H1 (cell line): ENCODE measurements at places on chromosomes 1 and 21. TPM values are rescaled to one million over a fixed set of nuclear protein-coding genes. Genes with fewer than 3 reads are reported as not detected.

GPATCH4 gene
- polyA plus RNA-seq, result 19.3 and 20.5 TPM in 2 replicates

DNA sequence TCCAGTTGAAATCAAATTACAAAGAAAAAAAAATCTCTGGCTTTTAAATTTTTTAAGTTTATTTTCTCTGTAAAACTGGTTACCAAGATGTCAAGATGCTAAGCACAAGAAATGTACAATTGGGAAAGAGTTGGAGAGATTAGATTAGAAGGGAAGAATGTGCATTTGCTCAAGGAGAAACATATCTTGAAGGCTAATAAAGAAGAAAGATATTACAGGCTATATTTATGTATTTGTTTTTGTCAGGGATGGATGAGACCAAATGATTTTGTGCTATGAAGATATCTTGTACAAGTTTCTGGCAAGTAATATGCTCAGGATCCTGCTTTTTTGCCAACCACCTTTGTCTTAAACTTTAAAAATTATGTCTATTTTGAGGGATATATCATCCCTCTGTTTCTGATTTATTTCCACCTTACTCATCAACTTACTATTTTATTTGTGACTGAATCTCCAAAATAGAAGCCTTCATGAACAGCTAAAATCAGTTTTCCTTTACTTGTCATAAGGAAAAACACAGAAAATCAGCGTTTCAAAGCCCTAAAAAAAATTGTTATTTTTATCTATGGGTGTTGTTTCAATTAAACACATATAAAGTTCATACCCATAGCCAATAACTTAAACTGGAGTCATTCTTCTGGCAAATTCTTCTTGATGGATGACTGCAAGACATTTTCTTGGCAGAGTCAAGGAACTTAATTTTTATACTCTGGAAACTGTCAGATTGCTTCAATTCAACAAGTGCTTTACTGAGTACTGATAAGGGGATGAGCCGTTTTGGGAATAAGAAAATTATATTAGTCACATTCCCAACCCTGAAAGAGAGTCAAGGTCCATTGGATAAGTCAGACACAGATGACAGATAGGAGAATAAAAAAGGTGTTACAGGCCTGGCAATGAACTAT is 141.8 kb downstream of the CTH start:
- no peak for DNase-seq

- no peak for DNase-seq
Measured at GRCh38 chr1:19272064-19272463, 16.5 kb downstream of the AKR7A3 start.

LCE6A gene
- polyA plus RNA-seq, result not detected in 2 replicates

DNA sequence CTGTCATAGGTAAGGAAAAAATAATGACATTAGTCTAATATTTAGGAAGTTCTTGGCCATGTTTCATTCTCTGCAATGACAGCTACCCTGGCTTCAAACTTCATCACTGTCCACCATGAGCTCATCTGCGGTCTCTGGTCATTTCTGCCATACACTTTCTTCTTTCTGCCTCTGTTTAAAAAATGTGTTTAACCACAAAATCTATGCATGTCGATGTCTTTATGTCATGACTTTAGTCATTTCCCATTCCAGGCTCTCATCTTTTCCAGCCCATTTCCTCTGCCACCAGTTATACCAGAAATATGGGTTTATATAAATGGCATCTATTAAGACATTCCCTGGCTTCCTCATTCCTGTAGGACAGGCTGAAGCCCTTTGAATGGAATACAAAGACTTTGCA is 68.5 kb upstream of the DUSP10 start:
- DNase-seq, result no peak

- no peak for DNase-seq
Measured at GRCh38 chr1:165927169-165927568, 99.8 kb downstream of the UCK2 start.

GRCh38 chr1:33306653-33307493 is 14.0 kb downstream of the A3GALT2 start:
- no peak for DNase-seq

DNA sequence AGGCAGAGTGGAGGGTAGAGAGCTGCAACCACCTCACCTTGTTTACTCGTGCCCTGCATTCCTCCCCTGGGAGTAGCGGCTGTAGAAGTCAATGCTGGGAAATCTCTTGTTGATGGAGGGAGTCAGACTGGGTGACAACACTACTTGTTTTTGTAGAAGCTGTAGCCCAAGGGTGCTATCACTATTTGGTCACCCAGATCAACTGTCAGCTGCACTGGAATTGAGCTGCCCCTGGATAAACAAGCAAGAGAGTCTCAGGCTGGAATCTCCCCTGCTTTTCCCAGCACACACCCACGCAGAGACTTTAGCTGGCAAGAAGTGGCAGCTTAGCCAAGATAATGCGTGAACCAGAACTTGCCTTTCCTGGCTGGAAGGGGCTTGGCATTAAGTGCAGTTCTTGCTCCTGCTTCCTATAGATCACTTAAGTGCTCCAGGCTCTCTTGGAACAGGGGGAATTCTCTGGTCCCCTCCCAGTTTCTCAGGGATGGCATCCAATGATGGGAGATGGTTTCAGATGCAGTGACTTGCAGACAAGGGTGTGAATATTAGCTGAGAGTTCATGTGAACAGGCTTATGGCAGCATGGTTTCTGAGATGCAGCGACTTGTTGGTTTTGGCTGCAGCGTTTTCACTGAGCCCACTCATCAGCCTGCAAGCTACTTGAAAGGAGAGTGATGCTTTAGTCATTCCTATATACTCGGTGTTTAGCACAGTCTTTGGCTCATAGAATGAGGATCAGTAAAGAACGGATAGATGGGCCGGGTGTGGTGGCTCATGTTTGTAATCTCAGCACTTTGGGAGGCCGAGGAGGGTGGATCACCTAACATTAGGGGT is 16.8 kb downstream of the ATP2B4 start:
- DNase-seq, result no peak

- DNase-seq, result no peak
Measured at GRCh38 chr1:233587196-233587595, 26.7 kb upstream of the KCNK1 start.

DNA sequence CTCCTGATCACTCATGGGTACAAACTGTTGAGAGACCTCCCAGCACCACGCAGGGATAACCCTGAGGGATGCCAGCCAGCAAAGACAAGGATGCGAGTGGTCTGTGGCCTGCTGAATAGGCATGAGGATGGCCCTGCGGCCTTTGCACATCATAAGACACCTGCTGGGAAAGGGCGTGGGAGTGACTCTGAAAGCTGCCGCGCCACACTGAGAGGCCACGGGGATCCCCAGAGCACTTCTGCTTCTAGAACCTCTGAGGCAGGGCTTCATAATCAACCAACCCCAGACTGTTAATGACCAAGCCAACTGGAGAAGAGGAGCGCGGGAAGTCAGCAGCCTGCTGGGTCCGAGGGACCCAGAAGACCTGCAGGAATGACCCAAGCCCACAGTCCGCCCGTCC is 73.8 kb downstream of the SH3BGR start:
- no peak for DNase-seq

TRIM62 gene
- polyA plus RNA-seq, result 6.3 and 8.7 TPM in 2 replicates

- DNase-seq, result no peak
Measured at GRCh38 chr1:114314098-114314497, 160.4 kb upstream of the SYT6 start.

DNA sequence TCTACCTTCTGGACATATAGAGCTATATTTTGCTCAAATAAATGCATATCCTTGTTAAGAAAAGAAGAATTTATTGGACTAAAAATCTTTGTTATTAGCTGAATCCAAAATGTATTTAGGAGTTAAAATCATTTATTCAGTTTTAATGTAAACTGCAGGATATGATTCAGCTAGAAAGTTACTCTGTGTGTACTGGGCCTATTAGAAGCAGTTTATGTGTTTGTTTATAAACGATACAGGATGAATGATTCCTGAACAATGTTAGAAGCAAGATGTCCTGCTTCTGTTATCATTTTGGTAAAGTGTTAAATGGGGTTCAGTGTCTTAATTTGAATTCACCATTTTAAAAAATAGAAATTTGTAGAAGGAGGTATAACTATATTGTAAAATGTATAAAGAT is 549.2 kb upstream of the ZRANB2 start:
- DNase-seq, result no peak
